ENCODE measurements at places on chromosomes 6 and 20.

DNA sequence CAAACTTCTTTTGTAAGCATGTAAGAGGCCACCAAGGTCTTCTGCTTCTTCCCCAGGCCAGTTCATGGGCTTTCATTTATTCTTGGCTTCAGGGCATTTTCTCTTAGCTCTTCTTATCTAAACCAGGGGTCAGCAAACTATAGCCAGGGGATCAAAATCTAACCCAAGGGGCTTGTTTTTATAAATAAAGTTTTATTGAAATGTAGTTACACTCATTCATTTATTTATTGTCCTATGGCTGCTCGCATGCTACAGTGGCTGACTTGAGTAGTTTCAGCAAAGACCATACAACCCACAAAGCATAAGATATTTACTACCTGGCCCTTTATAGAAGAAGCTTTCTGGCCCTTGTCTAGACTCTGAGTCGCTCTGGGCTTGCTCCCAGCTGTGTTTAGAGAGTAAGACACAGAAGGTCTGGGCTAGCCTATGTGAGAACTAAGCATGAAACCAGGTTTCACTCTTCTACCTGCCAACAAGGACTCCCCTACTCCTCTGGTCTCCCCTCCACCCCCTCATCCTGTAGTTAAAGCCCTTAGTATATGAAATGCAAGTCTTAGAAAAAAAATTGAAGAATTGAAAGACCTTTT lies 43.2 kb downstream of the KHDC1L start:
- no peak for DNase-seq

DNA sequence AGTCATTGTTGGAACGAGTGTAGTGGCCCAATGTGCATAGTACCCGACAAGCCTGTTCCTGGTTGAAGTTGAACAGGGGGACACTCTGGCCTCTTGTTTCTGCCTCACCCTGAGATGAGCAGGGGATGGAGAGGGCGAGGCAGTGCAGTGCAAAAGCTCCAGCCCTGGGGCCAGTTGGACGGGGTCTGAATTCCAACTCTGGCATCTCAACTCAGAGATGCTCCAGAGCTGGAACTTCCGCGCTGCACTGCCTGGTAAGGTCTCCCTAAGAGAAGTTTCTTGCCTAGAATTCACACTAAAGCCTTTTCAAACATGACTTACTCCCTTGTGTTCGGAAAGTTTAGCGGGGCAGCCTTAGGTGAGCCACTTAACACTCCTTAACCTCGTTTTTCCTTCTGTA lies 72.3 kb upstream of the SLC22A1 start:
- no peak for DNase-seq

DNA sequence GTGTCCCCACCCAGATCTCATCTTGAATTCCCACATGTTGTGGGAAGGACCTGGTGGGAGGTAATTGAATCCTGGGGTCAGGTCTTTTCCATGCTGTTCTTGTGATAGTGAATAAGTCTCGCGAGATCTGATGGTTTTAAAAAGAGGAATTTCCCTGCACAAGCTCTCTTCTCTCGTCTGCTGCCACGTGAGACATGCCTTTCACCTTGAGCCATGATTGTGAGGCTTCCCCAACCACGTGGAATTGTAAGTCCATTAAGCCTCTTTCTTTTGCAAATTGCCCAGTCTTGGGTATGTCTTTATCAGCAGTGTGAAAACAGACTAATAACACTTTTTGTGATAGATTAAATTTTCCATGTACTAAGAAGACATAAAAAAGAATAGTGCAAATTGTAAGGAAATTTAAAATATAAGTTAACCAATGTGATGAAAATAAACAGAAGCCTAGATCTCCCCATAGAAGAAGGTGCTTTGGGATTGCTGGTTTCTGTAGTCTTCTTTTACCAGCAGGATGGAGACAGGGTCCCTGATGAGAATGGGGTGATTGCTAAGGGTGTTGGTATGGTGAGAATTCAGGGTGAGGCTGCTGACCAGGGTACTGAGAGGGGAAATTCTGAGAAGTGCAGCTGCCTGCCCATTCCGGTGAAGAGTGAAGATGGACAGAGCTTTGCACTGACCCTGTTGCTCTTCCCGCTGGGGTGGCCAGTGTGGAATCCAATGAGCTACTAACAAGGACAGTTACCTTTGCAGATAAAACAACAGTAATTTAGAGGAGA lies 50.7 kb downstream of the BMP2 start:
- DNase-seq: no peak

DNA sequence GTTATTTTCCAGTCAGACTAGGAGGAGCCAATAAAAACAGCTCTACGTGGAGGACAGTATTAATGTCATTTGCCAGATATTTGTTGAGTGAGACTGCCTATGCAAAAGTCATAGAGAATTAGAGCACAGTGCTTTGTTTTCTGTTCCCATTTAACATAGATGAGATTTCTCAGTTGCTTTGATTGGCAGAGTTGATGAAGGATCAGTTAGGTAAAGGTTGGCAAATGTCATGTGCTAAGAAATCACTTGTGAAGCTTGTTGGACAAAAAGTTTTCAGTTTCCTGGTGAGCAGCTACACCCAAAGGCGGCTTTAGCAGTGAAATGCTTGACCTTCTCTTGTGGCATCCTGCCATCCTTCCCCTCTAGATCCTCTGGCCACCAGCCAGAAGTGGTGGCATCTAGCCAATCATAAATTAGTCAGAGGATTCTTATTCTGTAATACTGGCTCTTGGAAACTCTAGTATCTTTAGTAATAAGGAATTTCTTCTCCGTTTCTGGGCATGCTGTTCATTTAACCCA lies 37.0 kb downstream of the BCKDHB start:
- DNase-seq: no peak

DNA sequence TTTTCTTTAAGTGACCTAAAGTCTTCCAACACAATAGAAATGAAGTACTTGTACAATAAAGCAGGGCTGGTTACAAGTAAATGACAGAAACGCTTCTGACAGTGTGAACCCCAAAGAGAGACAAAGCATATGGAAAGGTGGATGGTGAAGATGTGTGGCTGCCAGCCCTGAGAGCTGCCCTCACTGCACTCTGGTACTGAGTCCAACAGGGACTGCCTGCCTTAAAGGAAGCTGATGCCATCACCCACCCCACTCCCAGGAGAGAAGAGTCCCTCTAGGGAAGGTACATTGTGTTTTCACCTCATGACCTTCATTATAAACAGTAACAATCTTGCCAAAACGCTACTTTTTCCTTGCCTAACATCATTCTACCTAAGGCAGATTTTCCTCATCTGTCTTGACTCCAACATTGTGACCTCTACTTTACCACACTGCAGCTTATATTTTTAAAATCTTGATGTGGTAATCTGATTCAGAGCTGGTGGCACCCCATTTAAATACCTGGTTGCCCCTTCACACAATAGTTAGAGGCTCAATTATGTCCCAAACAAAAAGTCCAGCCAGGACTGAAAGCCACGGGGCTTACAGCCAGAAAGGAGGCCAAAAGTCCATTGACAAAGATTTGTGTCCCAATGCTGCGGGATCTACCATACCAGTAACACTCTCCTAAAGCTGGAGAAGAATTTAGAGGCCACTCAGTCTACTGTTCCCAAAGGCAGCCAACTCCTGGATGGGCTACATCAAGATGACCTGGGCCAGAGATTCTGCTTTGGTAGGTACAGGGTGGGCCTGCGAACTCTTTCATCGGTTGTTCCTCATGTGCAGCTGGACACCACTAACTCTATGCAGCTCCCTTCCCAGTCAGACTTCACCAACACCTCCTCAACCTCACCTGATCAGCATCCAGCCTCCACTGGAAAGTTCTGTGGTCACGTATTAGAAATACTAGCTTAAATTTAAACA lies 4.4 kb downstream of the APMAP start:
- no peak for DNase-seq

DNA sequence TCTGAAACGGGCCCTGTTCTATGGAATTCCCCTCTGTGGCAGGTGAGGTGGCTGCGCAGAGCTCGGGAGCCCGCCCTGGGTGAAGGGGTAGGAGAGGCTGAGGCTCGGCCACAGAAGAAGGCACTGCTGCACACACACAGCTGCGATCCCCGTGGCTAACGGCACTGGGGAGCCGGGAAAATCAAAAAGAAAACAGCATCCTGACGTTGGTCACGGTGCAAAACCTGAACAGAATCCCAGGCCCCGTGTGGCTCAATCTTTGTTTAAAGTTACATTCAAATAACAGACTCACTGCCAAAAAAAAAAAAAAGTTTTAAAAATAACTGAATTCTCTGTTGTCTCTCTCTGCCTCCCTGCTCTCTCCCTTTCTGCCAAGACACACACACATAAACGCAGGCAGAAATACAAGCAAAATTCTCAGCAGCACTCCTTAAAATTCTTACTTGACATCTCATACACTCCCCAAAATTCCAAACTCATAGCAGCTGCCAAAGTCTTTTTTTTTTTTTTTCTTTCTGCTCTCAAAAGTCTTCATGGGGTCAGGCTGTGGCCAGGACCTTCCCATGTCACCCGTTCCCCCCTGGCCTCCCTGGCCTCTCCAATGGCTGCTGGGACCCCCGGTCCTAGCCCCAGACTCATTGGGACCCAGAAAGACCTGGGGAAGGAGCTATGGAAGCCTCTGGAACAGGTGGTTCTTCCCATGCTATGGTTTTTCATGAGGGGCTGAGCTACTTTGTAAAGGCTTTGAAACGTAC lies 248.8 kb downstream of the TTLL2 start:
- no peak for DNase-seq

DNA sequence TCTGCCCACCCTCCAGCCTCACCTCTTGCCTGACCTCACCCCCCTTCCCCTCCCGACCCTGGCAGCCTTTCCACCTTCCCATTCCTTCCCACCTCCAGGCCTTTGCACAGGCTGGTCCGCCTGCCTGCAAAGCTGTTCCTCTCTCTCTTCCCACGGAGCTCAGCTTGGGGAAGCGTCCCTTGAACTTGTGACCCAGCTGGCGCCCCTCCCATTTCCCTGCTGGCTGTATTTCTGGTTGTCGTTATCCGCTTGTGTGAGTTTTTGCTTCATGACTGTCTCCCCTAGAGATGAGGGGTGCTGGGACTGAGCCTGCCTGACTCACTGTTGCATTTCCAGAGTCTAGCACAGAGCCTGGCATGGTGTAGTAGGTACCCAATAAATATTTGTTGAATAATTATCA lies 32.5 kb downstream of the VSTM2L start:
- DNase-seq: no peak

DNA sequence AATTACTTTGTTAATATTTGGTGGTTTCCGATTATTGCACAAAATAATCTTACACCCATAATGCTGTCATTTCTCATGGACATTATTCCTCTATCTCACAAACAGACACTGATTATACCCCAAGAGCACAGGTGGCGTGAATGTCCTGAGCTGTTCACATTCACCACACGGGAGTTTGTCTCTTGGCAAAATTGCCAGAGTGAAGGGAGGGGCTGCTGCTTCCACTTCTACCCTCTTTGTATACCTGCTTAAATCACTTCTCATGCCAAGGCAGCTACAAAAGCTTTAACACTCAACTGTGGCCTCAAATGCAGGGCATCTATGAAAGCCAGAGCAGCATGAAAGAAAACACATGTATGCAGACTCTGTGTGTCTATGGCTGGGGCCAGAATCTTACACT lies 41.9 kb upstream of the SLA2 start:
- no peak for DNase-seq

GRCh38 chr6:92050216-92050615 lies 1369.1 kb downstream of the EPHA7 start:
- no peak for DNase-seq

GRCh38 chr6:128964233-128964755 lies 81.4 kb downstream of the LAMA2 start:
- no peak for DNase-seq

GRCh38 chr6:24749297-24749696 lies 25.4 kb upstream of the GMNN start:
- DNase-seq: no peak

- no peak for DNase-seq
These were observed 27.9 kb downstream of the ELMO2 start for GRCh38 chr20:46378412-46379009.

DNA sequence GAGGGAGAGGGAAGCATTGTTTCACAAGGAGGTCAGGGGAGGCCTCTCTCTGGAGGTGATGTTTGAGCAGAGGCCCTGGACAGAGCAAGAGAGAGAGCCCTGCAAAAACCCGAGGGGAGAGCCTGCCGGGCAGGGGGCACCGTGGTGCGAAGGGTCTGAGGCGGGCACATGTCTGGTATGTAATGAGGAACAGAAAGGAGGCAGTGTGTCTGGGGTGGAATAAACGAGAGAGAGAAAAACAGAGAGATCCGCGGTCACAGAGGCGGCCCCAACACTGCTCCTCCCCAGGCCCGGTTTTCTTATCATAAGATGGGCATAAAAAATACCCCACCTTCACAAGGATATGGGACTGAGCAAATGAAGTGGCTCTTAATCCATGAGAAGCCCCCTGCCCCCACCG lies 119.2 kb downstream of the PREX1 start:
- DNase-seq: no peak

- no peak for DNase-seq
These were observed 311.7 kb upstream of the JAG1 start for GRCh38 chr20:10985536-10985935.

- DNase-seq: no peak
These were observed 69.0 kb downstream of the TCP11 start for GRCh38 chr6:35072051-35072697.

- no peak for DNase-seq
These were observed 26.7 kb upstream of the YWHAB start for GRCh38 chr20:44858606-44859360.

- no peak for DNase-seq
These were observed 67.9 kb upstream of the GATA5 start for GRCh38 chr20:62543470-62544302.

DNA sequence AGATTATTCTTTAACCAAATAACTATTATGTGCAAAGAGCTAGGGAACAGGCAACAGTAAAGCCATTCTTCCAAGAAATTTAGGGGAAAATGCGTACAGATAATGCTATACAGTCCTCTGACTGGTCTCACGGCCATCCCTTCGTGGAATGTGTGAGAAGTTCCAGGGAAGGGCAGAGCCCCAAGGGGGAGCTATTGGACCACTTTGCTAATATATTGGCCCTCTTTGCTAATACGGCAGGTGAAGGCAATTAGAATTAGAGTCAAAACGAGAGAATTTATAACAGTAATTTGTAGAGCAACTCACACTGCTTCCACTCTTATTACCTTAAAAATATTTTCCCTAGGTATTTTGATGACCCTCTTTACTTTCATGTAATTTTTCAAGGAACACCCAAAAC lies 140.4 kb downstream of the IMPG1 start:
- DNase-seq: no peak

DNA sequence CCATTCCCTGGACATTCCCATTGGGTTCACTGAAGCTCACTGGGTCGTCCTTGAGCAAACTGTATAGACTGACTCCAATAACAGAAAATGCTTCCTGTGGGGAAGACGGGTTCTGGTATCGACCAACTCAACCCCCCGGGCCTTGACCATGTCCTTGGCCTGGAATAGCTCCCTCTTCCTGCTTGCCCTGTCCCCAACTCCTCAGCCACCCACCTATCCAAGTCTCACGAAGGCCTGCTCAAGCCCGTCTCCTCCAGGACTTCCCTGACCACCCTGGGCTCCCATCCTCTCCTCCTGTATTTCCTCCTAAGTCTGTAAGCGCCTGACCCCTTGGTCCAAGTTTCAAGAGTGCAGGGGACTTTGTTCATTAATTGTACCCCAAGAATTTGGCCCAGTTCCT lies 2.8 kb upstream of the HMGA1 start:
- DNase-seq: no peak
